Stimulated activated CD8-positive, alpha-beta memory T cell treated with anti-CD3 and anti-CD28 coated beads, Interleukin-2, amount 100 ng/mL, for 1 hour (primary cell): ENCODE measurements at places on chromosomes 13 and 19.

DNA sequence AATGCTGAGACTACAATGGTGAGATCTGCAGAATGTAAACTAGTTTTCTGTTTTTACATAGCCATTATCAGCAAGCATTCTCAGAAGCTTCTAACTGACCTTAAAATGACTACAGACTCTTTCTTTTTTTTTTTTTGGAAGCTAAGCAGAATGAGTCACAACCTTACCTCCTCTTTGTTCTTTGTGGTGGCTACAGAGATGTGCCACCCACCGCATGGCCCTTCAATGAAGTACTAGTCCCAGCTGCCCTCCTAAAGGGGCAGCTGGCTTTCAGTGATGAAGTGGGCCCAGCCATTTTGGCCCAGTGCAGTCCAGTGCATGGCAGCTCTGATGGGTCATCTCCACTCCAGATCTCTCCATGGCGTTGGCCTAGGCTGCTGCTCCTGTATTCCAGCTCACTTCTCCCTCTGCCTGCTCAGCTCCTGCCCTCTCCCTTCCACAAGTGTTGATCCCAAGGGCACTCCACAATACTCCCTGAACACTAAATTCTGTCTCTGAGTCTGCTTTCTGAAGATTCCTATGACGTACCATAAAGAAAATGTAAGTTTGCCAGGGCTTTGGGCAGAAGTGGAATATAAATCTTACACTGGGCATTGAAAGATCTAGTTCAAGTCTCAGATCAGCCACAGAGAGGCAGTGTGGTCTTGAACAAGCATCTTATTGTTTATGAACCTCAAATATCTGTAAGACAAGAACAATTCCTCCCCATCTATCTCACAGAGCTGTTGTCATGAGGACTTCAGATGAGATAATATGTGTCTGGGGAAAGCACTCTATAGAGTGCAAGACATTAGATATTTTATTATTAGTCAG lies 85.6 kb downstream of the RXFP2 start:
- no peak for DNase-seq

- no peak for DNase-seq
These were observed 10.4 kb downstream of the STX10 start for GRCh38 chr19:13139633-13140311.

DNA sequence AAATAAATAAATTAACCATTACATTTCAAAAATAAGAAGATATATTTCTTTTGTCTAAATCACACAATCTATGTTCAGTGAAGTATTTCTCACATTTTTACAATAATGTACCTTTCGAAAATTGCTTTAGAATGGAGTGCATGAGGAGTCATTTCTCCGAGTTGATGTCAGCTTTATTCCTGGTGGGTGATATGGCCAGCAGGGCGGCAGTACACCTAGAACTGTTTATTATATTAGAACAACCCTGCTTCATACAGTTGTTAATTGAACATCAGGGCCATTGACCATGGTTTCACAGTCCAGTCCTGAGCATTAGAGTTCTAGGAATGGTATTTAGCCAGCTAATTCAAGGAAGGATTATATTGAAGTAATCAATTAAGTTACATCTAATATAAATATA lies 696.3 kb upstream of the SLC10A2 start:
- DNase-seq, result no peak

- DNase-seq, result no peak
These were observed 326.9 kb downstream of the FGF9 start for GRCh38 chr13:21997726-21998125.
